Astrocyte of the hippocampus (primary cell): ENCODE measurements at places on chromosomes 11 and 22.

GRCh38 chr11:68118706-68119448 lies 2.3 kb downstream of the CHKA start:
- DNase-seq, result peak; percentile 68

DNA sequence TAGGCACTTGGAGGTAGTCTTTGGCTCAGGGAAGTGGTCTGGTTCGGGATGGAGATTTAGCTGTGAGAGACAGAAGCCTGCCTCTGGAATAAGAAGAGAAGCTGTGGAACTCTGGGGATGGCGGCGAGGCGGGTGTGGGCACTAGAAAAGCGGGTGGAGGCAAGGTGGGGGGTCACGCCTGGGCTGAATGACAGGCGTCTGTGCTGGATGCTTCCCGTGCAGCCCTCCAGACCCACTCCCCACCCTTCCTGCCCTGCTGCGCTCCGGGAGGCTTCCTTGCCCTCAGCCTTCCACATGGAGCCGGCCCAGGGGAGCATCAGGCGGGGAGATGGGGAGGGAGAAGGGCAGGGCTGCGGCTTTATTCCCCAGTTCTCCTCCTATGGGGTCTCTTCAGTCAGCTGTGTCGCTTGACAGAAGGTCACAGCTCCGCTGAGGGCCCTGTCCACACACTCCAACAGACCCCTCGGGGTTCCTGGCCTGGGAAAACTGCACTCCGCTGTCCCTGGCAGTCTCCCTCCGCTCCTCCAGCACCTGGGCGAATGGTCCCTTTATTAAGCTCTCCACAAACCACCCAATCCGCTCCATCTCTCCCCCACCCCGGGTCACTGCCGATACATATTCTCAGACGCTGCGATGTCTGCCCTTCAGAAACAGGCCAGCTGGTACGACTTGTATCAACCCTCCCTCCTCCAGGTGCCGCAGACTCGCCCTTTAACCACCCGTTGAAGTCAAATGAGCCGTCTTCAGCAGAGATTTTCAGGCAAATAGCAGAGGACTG lies 6.2 kb downstream of the DNAJB13 start:
- no peak for DNase-seq

DNA sequence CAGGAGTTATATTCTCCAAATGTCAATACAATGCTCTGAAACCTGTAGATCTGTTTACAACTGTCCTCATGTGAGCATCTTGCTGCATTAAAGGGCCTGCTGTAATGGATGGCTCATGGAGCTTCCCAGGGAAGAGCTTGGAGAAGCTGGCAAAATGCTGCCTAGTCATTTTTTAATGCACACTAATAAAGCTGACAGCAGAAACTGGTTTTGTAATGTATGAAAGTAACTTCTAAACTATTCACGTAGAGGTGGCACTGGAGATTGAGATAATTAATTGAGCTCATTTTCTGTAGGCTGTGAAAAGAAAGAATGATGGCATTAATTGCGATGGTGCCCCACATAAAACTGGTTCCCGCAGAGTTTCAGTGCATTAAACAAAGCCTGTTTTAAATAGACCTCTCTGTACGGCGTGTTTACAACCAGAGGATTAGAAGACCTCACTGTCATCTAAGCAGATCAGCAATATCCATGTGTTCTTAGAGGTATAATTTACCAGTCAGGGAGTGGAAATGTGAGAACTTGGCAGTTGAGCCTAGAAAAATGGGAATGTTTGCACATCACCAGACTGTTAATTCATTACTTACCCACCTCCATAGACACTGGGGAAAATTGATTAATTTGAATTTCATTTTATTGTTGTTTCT lies 16.0 kb downstream of the POLA2 start:
- DNase-seq, result no peak

DNA sequence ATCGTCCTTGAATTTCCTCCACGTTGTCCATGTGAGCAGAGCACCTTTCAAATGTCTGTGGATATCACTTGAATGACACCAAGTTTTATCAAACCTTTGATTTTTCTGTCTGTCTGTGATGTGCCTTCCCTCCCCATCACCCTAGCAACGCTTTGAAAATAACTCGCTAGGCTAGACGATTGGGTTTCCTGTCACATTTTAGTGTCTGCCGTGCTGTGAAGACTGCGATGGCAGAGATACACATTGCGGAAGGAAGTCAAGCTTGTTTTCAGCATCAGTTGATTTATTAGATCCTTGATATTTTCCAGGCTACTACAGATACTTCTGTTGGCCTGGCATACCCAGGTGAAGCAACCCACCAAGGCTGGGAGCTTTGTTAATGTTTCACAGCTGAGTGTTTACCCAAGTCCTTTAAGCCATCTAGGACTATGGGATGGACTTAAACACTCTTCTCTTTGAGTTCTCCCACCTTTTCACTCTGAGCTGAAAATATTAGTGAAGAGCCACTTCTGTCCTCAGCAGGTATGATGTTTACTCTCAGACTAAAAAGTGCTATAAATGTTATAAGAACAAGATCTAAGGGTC lies 93.6 kb upstream of the CD44 start:
- DNase-seq, result no peak
